Posterior cingulate gyrus (tissue), 11 donors: ENCODE measurements at places on chromosomes 1 and 21.
A peak's percentile ranks its signal among the peaks of the same experiment; 100 is the strongest.

- DNase-seq, result peak; percentile 54
These were observed 88.9 kb upstream of the WLS start for GRCh38 chr1:68321084-68321685.

DNA sequence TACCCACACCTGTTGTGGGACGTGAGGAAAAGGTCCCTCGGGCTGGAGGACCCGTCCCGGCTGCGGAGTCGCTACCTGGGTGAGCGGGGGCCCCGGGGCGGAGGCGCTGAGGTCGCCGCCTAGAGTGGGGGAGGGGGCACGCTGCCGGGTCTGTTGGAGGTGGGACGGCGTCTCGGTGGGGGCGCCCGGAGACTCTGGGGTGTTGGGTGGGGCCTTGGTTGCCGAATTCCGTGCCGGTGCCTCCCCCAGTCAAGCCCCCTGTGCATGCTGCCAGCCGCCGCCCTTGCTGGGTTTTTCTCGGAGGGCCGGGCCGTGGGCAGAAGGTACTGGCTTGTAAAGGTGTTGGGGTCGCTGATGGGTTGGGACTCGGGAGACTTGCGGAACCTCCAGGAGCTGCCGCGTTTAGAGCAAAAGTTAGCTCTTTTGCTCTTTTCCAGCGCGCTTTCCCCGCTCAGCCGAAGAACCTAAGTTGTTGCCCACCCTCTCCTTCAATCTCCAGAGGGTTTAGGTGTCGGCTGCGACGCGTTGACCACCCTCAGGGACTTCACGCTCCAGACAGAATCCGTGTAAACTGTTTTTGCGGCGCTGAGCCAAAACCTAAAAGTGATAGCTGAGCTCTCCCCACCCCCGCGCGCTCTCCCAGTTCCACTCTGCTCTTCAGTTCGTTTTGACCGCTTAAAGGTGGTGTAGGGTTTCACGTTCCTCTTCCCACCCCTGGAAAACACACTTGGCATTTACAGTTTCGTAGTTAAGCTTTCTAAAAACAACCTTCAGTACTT is at the start of gene MPC2:
Gene MPC2, minus strand, starts transcription at position 143 of the 779 bp plus-strand sequence. CDS start 1,231 bp downstream, outside the sequence.
- peak; percentile 55 for DNase-seq

DNA sequence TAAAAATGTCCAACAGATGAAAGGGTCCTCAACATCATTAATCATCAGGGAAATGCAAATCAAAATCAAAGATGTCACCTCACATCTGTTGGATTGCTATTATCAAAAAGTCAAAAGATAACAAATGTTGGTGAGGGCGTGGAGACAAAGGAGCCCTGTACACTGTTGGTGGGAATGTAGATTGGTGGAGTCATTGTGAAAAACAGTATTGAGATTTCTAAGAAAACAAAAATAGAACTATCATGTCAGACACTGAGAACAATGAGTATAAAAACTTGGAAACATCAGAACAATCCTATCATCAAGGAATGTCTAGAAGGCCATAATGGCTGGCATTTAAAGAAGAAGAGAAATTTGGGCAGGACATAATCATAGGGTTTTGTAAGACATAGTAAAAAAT is 209.2 kb upstream of the PTGFR start:
- no peak for DNase-seq

- DNase-seq, result no peak
These were observed 25.8 kb upstream of the LHX4 start for GRCh38 chr1:180204231-180204630.

DNA sequence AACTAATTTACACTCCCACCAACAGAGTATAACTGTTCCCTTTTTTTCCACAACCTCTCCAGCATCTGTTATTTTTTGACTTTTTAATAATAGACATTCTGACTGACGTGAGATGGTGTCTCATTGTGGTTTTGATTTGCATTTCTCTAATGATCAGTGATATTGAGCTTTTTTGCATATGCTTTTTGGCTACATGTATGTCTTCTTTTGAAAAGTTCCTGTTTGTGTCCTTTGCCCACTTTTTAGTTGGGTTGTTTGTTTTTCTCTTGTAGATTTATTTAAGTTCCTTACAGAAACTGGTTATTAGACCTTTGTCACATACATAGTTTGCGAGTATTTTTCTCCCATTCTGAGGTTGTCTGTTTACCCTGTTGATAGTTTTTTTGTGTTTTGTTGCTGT is 375.2 kb downstream of the MATN1 start:
- no peak for DNase-seq

- peak; percentile 91 for DNase-seq
These were observed 56.0 kb upstream of the CCDC190 start for GRCh38 chr1:162916821-162917613.

DNA sequence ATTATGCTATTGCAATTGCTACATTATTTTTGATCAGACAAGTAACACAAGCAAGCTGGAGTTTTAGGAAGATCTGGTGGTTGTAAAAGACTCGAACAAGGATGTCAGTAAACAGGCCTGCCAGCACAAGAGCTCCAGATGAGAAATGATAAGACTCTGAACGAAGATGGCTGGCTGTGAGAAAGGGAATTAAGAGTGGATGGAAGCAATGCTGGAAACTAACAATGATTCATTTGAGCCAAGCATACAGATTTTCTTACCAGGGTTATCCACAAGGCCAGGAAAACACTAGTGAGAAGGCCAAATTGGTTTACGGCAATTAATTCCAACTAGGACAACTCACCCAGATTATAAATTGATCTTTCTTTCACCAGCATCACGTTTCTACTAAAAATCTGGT is 54.2 kb downstream of the NRIP1 start:
- DNase-seq, result no peak

DNA sequence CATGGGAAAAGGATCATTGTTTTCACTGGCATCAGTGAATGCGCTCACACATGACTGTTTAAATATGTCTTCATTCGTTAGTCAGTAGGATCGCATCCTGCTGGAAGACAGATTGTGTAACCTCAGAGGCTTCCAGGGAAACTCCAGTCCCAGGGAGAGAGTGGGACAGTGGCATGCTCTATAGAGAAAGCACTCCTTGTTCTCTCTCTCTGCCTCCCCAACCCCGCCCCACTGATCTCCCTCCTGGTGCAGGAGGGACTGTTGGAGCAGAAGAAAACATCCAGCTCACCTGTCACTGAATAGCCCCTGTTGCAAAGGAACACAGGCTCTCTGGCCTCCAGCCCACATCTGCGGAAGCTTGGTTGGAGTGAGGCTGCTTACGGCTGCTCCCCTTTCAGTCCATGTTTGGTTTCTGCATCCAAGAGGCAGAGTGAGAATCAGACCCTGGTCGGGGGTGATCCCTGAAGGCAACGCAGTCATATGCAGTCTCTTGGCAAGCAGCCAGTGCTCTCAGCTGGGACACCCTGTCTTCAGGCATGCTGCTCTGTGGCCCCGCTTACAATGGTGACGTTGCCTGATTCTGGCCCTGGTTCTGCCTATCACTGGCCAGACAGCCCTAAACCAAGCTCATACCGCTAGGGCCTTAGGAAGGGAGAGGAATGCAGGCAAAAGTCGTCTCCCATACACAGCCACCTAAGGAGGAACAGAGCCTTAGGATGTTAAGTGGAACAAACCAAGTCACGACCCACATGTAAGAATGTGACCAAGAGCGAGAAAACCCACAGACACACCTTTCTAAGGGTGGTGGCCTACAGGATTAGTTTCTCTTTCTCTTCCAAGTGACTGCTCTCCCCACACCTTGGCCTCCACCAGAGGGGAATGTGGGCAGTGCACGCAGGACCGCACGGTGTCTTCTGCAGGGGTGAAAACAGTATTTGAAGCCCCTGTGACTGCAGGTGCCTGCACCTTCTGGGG is 39.7 kb downstream of the BACE2 start:
- DNase-seq, result no peak

- no peak for DNase-seq
These were observed 59.7 kb downstream of the KANK4 start for GRCh38 chr1:62259551-62259950.

DNA sequence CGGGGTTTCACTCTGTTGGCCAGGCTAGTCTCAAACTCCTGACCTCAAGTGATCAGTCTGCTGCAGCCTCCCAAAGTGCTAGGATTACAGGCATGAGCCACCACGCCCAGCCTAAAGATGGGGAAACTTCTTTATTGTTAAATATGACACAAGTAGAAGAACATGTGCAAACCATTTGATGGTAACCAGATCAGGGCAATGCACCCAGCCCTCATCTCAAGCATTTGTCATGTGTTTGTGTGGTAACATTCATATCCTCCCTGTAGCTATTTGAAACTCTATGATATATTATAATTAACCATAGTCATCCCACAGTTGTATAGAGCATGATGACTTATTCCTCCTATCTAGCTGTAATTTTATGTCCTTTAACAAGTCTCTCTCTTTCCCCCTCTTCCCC is 119.5 kb upstream of the TMPRSS2 start:
- DNase-seq, result no peak

GRCh38 chr1:232952514-232953499 is 2.4 kb downstream of the NTPCR start:
- DNase-seq, result no peak

GRCh38 chr1:222454186-222454585 is 93.7 kb downstream of the HHIPL2 start:
- DNase-seq, result no peak

GRCh38 chr1:39268112-39268581 is 63.7 kb downstream of the MACF1 start:
- DNase-seq, result peak; percentile 60

GRCh38 chr1:183218027-183218618 is 32.1 kb downstream of the LAMC2 start:
- no peak for DNase-seq

DNA sequence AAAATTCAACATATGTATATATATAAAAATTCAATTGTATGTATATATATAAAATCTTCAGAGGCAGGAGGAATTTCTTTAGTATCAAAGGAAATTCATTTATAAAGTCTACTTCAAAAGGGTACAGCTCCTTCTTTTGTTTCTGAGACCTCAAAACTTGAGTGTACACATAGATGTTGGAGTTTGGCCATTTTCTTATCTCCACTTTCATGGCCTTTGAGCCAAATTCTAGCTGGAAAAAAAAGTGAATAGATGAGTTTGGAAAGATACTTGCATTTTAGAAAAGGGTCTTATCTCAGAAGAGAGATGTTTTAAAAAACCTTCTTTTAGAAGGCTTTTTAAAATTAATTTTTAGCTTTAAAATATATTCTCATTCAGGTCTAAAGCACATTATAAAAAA is 103.2 kb downstream of the ATF6 start:
- no peak for DNase-seq

GRCh38 chr1:33152685-33153432 is 29.0 kb downstream of the TRIM62 start:
- peak; percentile 87 for DNase-seq

DNA sequence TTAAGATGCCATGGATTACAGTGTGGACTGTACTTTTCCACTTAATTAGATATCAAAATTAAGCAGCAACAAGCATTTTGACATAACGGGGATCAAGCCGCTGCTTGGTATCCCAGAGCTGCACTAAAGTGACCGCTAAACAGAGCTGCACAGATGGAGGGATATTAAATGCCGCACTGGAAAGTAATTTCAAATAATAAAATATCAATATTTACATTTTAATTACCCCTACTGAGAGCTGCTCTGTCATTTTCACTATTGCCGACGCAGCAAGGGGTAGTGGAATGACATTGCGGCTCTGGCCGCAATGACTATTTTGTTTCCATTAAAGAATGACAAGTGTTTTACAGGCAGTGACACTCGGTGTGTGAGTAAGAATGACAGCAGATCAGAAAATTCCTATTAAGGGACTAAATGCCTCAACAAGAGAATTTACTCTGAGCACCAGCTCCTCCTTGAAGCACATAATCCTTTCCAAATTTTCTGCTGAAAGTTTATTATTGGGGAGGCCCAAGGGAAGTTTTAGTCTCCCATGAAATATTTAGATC is 109.1 kb upstream of the USH2A start:
- DNase-seq, result no peak

- no peak for DNase-seq
These were observed 126.2 kb downstream of the RASAL2 start for GRCh38 chr1:178220094-178220493.

GRCh38 chr1:83827741-83828140 is 171.2 kb downstream of the TTLL7 start:
- DNase-seq, result no peak

- no peak for DNase-seq
These were observed 140.9 kb upstream of the CTTNBP2NL start for GRCh38 chr1:112255080-112255479.

DNA sequence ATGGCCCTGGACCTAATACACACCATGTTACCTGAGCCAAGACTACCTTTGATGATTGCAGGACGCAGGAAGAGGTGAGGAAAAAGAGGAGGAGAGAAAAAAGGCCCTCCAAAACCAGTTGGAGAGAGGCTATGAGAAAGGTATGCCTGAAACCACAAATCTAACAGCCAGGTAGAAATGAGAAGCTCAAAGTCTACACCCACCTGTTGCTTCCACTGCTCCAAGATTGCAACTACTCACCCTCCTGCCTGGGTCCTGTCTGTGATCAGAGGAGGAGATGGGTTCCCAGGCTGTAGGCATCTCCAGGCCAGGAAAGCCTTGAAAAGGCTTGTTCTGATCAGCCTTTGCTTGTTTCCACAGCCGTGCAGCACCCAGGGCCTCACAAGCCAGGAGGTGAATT is 307.8 kb upstream of the USP24 start:
- DNase-seq, result no peak

- DNase-seq, result peak; percentile 26
These were observed at the start of gene NID1 for GRCh38 chr1:236064674-236065508. TSS of gene NID1 (minus strand) at chr1:236065090. CDS start at chr1:236065079, 11 bp downstream.

- DNase-seq, result no peak
These were observed 23.3 kb downstream of the TOMM20 start for GRCh38 chr1:235105051-235106043.

- DNase-seq, result no peak
These were observed 48.9 kb downstream of the PSMG1 start for GRCh38 chr21:39134288-39134810.

- no peak for DNase-seq
These were observed 112.5 kb downstream of the RERE start for GRCh38 chr1:8704866-8705506.

GRCh38 chr1:117240547-117240946 is 29.8 kb upstream of the VTCN1 start:
- no peak for DNase-seq

DNA sequence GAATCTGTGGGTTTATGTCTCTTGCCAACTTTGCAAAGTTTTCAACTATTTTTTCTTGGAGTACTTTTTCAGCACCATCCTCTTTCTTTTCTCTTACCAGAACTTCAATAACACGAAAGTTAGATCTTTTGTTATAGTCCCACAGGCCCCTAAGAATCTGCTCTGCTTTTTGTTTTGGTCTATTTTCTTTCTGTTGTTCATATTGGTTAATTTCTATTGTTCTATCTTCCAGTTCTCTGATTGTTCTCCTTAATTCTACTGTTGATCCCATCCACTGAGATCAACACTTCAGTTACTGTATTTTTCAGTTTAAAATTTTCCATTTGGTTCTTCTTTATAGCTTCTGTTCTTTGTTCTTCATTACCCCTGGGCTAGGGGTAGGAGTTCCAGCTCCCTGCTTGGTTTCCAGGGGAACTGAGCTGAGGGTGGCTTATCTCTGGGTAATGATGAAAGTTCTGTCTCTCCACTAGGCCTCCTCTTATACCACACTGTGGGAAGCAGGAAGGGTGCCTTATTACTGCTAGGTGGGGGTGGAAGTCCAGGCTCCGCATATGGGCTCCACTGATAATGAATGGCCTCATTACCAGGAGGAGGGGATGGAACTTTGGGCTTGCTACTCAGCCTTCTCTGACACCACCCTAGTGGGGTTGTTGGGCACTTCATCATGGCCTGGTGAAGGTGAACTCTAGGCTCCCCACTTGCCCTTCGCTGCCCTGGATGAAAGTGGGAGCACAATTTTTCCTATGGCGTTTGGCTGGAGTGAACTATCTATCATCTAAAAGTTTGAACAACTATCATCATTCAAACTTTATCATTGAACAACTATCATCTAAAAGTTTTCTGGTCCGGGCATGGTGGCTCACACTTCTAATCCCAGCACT is 39.3 kb downstream of the NAV1 start:
- no peak for DNase-seq
